Stimulated activated CD4-positive, alpha-beta T cell treated with anti-CD3 and anti-CD28 coated beads, Interleukin-1b, Interleukin-23, amount 100 ng/mL, for 48 hours (primary cell): ENCODE measurements at places on chromosomes 1 and 21.

GRCh38 chr1:192401825-192402224 is 85.0 kb downstream of the RGS21 start:
- DNase-seq = no peak

- peak; percentile 78 for DNase-seq
Observed at GRCh38 chr1:206507284-206508129, at the start of gene RASSF5. Gene RASSF5 (plus strand): TSS chr1:206507531. CDS start chr1:206507603, 72 bp downstream.

- peak; percentile 30 for DNase-seq
Observed at GRCh38 chr1:150268340-150268704, 494 bp downstream of the APH1A start.

GRCh38 chr1:12369258-12369657 is 139.4 kb downstream of the VPS13D start:
- DNase-seq = no peak

GRCh38 chr1:110471131-110471530 is 20.2 kb downstream of the PROK1 start:
- DNase-seq = no peak

DNA sequence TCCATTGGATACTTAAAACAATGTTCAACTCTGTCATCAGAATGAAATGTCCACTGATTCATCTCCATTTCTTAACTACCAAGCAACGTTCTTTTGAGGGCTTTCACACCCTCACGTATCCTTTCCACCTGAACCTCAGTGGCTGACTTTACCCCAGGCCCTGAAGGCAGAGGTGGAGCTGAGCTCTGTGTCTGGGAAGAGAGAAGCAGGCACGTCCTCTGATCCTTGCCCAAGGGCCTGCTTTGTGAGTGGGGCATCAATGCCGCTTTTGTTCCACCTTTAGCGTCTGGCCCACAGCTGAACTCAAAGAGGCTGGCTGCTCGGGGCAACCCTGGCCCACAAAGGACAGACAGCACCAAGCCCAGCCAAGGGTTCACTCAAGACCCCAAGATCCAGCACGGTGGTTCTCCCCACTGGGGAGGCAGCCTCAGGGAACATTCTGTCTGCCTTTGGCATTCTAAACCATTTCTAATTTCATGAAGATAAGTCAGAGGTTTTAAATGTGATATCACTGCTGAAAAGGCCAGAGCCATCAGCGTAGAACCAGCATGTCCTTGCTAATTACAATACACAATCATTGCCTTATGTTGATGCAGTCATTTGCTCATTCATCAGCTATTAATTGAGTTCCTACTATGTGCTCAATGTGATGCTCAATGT is 126.0 kb upstream of the UBE2U start:
- no peak for DNase-seq

DNA sequence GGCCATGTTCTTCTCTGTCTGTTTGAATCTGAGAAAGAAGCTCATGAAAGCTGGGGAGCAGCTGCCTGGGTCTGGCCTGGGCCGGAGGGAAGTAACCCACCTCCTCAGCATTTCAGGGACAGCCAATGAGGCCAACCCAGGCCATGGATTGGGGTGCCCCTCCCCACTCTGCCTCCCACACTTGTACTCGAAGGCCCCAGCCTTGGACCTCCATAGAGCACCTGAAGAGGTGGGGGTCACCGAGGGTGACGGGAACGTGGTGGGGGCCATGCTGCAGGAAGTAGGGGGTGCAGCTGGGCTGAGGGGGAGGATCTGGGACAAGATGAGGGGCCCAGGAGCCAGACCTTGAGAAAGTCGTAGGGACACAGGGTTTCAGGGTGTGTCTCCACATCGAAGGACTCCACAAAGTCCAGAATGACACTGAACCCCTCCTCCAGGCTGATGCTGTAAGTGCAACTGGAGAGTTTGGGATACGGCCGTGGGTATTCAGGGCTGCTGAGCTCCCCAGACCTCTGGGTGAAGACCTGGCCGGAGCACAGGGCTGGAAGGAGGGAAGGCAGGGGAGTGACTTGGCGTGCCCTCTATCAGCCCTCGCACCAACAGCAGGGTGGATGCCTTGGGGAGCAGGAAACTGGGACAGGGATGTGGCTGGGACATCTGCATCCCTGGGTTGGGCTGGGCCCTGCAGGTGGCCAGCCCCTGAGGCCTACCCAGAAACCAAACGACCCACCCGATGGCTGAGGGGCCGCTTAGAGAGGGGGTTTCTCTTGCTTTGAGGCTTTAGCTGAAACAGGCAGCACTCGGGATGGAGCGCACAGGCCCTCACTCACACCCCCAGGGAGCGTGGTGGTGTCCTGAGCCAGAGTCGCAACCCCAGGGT is 3.8 kb downstream of the MASP2 start:
- DNase-seq = no peak

DNA sequence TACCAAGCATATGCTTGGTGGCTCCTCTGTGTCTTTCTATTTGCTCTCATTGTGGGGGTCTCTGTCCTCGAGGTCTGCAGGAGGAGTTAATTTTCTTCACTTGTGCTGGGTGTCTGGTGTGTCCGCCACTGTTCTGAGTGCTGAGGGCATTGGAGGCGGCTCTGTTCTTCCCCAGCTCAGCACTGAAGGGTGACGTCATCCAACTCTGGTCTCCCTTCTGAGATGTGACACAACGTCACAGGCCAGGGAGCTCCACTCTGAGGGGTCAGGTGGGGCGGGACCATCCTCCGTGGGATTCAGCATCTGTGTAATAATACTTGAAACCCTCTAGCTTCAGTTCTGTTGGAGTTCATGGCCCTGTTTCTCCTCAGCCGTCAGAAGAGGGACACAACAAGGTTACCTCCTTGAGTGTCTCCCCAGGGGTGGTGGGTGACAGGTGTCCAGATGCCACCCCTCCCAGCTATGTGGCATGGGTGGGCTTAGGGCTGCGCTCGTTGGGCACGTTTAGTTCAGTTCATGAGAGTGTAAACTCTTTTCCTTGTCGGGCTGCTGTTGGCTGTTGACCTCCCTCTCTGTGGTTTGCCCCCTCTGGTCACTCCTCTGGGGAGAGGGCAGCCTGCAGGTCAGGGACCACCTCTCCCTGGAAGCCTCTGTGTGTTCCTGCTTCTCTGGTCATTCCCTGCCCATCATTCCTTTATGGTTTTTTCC is 3.1 kb downstream of the IBA57 start:
- no peak for DNase-seq

DNA sequence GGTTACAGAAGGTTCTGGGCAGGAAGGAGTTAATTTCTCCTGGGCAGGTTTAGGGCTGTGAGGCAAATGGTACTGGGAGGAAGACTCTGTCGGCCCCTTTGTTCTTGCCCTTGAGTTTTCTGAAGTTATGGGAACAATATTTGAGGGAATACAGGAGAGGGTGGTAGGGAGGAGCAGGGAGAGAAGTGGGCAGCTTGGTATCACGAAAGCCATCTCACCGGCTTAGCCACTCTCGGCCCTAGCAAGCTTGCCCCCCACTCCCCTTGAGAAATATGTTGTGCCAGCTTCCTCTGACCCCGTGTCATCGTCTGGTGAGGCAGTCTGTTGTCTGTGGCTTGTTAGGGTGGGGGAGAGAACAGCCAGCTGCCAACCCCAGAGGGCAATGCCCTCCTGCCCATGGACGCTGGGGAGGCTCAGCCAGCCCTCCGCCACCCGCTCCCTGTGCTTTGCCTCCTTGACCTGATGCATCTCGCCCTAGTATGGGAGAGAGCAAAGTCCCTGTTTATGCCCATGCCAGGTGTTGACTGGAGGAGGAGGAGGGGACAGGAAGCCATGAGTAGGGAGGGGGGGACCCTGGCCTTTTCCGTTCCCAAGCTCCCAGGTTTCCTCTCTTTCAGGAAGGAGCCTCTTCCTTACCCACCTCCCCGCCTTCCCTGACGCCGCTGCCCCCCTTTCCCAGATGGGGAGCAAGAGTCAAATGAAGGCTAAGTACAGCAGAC is 1.2 kb downstream of the EFNA1 start:
- DNase-seq = no peak

DNA sequence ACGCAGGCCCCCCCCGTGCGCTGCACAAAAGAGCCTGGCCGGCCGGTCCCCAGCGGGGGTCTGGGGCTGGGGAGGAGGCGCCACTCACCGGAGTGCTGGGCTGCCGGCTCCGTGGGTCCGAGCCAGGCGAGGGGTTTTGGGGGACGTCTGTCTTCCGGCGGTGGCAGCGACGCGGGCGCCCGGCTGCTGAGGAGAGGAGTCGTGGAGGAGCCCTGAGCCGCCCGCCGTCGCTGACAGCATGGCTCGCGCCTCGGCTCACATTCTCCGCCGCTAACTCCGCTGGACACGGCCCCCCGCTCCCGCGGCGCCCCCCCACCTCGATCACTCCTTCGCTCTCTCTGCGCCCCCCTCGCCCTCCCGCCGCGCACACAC is 649 bp downstream of the AHDC1 start:
- DNase-seq = peak; percentile 24

DNA sequence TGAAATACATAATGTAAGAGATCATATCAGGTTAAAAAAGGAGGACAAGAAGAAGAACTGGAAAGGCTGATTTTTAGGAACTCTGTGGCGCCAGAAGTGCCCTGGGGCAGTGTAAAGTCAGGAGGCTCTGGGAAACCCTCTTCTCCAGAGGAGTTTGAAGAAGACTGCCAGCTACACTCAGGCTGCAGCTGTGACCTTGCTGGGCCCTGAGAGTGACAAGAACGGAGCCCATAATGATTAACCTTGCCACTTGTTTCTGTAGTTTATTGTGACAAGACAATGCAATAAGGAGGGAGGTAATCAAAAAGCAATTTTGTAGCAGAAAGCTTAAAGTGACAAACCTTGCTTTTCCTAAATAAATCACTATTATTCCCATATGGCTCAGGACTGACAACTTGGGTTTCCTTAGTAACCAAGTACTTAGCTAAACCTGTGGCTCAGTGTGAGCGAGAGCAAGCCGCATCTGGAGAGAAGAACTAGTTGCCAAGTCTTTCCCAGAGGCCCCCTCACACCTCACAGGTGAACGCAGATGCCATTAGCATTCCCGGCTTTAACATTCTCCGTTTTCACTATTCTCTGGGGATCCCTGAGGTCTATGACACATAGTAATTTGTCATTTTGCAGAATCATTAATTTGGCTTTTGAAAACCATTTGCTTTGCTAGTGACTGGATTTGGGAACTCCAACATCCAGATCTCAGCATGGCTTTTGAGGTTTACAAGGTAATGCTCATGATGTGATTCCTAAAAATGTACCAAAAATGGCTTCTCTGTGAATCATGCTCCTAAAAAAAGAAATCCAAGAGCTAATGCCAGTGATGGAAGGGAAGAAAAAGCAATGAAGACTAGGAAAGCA is 115.9 kb downstream of the OMA1 start:
- DNase-seq = no peak

- DNase-seq = no peak
Observed at GRCh38 chr1:205963352-205964155, 20.3 kb upstream of the SLC26A9 start.

GRCh38 chr1:58768971-58769808 is 14.7 kb downstream of the JUN start:
- DNase-seq = peak; percentile 31

GRCh38 chr1:205049479-205049878 is 6.5 kb downstream of the CNTN2 start:
- DNase-seq = no peak

DNA sequence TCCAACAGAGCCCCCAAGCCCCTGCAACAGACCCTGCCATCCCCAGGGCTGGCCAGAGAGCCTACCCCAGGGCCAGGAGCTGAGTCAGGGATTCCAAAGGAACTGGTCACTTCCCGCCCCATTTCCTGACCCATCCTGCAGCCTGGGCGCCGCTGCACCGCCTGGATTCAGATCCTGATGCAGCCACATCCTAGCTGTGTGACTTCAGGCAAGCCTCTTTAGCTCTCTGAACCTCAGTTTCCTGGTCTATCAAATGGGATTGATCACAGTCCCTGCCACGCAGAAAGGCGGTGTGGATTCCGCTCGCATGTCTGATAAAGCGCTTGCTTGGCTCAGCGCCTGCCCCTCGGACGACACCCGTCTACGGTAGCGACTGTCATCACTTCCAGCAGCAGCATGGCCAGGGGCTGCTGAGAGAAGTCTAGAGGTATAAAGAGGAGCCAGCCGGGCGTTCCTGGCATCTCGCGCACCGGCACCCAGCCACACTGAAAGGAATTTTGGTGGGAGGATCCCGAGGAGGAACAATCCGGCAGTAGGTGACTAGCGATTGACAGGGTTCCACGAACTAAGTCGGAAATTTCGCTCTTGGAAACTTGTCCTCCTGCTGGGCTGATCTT is 10.1 kb downstream of the EPHA2 start:
- no peak for DNase-seq

- DNase-seq = no peak
Observed at GRCh38 chr1:167502719-167503462, 15.4 kb downstream of the CD247 start.

DNA sequence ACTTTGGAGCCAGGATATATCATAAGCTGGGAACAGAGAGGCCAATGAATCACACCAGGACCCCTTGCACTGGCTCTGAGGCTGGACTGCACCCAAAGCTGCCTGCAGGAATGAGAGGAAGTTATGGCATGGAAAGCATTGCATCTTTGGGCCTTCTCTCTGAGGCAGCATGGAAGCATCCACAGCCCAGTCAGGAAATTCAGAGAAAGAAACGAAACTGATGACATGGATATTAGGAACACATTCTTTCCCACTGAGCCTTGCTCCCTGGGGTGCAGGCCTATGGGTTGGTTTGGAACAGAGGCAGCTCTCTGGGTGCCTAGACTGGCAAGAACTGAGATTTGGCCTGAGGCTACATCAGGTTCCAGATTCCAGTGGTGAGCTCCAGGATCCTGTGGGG is 98.6 kb downstream of the NGF start:
- no peak for DNase-seq

DNA sequence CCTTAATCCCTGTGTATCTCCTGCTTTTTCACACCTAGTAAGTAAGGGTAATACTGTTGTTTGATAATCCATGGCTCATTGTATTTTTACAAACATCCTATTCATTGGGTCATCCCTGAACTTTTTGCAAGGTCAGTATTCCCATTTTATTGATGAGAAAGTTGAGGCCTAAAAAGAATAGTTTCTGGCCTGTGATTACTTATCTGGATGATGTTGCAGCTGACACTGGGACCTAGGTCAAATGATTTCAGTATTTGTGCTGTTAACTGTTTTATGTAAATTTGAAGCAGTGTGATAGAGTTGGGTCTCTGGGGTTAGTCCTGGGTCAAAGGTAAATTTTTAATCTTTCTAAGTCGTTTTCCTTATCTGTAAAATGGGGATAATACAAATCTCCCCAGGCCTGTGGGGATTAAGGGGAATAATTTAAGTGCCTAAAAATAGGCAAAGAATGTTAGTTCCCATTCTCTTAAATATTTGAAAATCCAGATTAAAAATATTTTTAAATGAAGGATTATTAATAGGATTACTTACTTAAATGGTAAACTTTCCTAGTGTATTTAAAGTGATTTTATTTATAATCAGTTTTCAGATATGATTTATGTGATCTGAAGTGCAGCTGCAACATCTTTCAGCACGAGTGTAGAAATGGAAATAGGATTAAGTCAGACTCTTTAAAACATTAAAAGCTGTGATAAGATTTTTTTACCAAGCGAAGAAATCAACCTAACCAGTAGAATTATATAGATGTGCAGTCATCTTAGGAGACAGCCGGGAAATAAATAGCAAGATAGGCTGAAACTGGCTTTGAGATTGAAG is 4.3 kb downstream of the PPP2R5A start:
- DNase-seq = no peak

- no peak for DNase-seq
Observed at GRCh38 chr1:165452336-165453130, 7.6 kb upstream of the RXRG start.
